ENCODE measurements at places on chromosomes 11 and 22.
A peak's percentile ranks its signal among the peaks of the same experiment; 100 is the strongest.

DNA sequence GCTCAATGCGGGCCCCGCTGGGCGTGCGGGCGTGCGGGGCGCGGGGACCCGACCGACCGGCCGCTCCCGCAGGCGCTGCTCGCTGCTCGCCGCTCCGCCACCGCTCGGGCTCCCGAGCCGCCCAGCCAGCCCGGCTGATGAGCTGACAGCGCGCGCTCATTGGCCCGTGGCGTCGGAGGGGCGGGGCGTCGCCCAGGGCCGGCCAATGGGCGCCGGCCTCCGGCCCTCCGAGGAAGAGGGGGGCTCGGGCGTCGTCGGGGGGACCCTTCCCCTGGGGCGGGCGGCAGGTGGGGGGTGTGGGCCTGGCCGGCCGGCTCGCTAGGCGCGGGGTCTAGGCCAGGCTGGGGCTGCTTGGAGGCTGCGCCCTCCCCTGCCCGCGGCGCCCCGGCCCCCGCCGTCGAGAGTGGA is at the start of gene SCUBE1:
SCUBE1 (minus strand) TSS at position 111 of the 408 bp plus-strand sequence. CDS start 111 bp downstream, outside the sequence.
- peak; percentile 79 for DNase-seq

DNA sequence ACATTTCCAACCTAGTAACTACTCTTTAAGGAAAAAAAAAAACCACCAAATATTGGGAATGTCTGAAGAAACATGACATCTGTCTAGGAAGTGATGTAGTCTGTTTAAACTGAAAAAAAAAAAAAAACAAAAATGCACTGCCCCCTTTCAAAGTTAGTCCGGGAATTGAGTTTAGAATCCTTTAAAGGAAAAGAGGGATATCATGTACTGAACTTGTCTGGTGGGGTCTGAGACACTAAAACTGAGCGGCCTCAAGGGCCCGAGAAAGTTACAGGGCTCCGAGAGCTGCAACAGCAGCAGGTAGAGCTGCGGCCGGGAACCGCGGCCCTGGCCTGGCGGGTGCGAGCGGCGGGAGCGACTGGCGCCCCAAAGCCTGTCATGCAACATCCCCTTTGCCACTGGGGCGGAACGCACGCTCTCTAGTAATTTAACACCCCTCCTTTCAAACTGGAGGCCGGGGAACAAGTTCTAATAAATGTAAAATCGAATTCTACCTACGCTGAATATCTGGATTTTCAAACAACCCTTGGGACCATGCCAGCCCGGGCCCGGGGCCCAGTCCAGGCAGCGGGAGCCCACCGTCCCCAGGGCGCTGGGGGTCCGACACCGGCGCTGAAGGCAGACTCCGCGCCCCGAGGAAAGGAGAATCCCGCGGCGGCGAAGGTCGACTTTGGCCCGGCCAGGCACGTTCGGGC is 736 bp downstream of the RDX start:
- peak; percentile 64 for DNase-seq

GRCh38 chr22:46088541-46089311 is 61.6 kb upstream of the PPARA start:
- no peak for DNase-seq

- no peak for DNase-seq
Observed at GRCh38 chr11:108524422-108524821, 26.2 kb upstream of the POGLUT3 start.

GRCh38 chr11:65485920-65486219 is 13.0 kb upstream of the MALAT1 start:
- DNase-seq, result no peak

DNA sequence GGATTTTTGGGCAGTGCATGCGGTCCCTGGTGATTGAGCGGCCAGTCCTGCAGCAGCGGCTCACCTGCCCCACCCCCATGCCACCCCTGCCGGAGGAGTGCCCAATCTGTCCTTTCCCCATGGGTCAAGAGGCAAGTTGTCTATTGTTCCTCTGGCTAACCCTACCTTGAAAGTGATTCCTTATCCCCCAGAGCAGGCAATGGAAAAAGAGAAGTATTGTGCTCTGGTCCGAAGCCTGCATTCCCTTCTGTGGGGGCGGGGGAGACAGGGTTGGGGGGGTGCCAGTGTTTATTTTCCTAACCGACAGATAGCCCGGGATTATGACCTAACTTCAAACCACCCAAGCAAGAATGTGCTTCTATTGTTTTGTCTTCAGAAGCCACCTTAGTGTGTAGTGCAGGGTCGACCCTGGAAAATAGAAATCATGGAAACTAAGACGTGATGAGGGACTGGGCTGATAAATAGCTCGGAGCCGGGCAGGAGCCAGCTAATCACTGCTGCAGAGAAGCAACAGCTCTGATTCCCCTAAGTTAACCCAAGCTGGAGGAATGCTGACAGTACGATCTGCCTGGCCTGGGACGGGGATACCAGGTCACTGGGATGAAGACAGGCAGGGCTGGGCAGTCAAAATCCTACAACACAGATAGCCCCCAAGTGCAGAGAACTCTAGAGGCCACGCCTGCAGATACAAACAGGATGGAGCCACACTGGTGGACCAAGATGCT is 38.7 kb upstream of the ATXN10 start:
- DNase-seq, result no peak

DNA sequence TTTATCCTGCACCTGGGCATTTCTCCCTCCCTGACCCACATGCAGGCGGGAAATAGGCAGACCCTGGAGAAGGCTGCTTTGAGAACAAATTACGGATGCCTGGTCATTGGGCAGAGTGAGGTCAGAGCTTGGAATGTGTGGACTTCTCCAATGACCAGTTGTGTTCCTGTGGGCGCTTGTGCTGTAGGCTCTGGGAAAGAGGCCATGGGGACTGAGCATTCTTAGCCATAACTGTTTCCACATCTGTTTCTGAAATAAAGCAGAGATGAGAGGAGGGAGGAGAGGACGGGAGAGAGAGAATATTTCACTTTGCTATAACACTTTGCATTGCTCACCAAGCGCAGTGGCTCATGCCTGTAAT is 11.2 kb upstream of the TMEM184B start:
- DNase-seq, result no peak

DNA sequence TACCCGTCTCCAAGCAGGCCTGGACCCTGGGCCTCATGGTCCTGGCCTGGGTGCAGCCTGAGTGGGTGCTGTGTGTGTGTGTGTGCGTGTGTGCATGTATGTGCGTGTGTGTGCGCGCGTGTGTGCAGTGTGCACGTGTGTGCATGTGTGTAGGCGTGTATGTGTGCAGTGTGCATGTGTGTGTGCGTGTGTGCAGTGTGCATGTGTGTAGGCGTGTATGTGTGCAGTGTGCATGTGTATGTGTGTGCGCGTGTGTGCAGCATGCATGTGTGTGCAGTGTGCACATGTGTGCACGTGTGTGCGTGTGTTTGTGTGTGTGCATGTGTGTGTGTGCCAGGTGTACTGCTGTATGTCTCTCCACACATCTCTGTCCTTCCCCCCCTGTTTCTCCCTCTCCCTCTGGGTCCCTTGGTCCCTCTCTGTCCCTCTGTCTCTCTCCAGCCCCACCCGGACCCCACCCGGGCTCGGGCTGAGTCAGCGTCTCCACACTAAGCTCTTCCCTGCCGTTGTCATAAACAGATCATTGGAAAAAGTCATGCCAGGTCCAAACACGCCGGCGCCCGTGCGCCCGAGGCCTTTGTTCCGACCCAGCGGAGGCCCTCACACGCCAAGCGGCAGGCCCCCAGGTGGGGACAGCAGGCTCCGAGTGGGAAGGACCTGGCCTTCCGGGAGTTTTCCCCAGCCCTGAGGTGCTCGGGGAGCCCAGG is 34.0 kb downstream of the WNT7B start:
- DNase-seq, result no peak

DNA sequence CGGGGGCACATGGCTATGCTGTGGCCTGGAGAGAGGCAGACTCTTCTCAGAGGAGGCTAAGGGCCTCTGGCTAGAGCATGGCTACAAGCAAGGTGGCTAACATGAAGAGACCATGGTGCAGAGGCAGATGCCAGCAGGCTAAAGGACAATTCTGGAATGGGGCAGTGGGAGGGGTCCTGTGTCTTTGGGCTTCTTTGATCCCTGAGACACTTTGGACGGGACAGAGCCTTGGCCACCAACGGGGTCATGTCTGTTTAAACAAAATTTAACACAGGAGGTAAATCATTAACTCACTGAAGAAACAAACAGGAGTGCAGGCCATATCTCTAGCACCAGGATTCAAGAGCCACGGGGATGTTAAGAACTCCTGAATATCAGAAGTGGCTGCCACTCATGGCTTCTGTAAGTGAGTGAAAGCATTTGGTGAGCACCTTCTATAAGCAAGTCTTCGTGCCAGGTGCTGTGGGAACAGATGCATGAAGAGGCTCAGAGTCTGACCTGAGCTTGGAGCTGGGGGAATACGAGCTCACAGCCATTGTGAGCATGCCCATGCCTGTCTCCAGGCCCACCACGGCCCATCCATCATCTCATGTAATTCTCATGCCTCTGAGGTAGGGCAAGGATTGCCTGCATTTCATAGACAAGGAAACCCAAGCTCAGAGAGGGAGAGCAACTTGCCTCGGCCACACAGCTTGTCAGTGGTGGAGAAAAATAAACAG is 18.3 kb upstream of the ZNRF3 start:
- no peak for DNase-seq

DNA sequence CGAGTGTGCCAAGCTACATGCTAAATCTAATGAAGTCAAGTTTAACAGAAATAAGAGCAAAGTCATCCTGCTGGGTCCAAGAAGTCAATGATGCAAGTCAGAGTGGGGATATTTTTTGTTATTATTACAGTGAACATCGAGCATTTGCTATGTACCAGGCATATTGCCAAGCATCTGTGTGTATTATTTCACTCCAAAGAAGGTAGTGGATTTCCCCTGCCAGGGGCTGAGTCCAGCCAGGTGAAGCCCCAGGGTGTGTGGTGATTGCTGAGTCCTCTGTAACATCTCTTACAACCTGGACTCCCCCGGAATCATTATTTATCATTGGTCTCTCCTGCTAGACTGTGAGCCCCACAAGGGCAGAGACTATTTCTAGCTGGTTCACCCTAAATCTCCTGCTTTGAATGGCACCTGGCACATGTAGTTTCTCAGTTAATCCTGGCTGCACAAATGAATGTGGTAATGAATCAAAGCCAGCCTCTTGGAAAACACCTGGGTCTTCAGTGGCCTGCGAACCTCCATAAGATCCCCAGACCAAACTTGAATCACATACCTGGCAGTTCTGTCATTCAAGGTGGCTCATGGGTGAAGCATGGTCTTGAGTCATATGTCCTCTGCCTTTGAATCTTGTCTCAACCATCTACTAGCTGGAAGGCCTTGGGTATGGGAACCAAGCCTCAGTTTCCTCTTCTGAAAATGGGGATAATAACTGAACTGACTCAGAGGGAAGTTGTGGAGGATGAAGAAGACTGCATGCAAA is 549.2 kb downstream of the MIAT start:
- no peak for DNase-seq

- no peak for DNase-seq
Observed at GRCh38 chr11:112367895-112368294, 107.2 kb upstream of the PLET1 start.

DNA sequence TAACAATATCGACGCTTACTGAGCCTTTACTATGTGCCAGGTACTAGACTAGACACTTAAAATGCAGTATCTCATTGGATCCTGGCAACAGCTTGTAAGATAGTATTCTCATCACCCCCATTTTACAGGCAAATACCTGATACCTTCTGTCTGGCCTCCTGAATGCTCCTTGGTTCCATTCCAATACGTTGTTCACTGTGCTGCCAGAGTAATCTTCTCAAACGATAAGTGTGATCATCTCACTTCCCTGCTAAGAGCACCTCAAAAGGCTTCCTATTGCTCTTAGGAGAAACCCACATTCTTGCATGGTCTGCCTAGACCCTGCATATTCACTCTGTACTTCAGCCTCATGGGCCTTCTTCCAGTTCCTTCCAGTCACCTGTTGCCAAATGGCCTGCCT is 1.3 kb upstream of the NRIP3 start:
- no peak for DNase-seq

GRCh38 chr22:38607680-38608079 is 37.7 kb upstream of the DMC1 start:
- no peak for DNase-seq

DNA sequence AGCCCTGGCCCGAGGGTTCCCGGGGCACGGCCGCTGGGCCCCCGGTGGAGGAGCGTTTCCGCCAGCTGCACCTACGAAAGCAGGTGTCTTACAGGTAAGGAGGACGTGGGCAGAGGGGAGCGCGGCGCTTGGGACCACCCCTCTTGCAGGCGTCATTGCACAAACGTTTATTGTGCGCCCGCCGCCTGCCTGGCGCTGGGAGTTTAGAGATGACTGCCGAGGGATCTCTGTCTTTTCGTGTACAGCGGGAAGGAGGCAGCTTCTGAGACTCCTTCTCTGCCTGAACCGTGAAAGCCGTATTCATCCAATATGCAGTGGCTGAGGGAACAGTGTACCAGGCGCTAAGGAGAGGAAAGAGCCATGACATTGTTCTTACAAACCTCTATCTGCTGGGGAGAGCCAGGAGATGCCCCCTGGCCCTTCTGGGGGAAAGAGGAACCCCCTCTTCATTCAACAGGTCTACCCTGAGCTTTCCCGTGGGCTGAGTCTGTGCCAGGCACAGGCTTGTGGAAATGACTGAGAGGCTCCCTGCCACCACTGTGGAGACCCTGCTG is 13.8 kb upstream of the DGKZ start:
- DNase-seq, result no peak

- no peak for DNase-seq
Observed at GRCh38 chr11:77202941-77203900, 75.2 kb downstream of the MYO7A start.

GRCh38 chr11:95371153-95371552 is 140.2 kb upstream of the SESN3 start:
- peak; percentile 57 for DNase-seq

DNA sequence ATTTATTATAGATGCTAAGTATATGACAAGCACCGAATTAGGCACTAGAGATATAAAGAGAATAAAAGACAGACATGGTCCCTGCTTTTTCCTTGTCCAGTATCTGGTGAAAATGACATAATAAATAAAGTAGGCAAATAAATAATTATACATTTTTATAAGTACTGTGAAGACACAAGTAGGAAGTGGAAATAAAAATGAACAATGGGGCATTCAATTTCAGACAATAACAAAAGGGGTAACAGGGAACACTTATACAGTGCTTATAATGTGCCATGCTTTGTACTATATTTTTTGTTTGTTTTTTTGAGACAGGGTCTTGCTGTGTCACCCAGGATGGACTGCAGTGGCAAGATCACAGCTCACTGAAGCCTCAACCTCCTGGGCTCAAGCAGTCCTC is 4.3 kb downstream of the KBTBD3 start:
- no peak for DNase-seq

GRCh38 chr11:45669146-45669545 is 3.7 kb upstream of the CHST1 start:
- no peak for DNase-seq

DNA sequence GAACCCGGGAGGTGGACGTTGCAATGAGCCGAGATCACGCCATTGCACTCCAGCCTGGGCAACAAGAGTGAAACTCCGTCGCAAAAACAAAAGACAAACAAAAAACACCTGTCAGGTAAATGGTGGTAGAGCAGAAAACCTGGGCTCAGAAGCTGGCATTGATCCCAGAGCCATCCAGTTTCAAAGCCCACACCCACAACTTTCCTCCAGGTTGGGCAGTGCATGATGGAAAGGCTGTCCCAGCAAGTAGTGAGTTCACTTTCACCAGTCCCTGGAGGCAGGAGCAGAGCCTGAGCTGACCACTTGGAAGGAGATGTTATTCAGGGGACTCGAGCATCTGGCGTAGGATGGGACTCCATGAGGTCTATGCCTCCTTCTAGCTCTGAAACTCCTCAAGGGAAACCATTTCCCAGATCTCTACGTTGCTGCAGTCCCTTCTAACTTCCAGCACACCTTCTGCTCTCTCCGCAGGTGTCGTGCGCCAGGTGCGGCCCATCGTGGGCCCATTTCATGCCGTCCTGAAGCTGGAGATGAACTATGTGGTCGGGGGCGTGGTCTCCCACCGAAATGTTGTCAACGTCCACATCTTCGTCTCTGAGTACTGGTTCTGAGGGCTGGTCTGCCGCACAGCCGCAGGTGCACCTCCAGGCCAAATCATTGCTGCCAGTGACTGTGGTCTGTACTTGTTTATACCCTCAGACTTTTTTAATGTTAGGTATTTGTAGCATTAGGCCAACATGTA is 71.6 kb upstream of the ATXN10 start:
- DNase-seq, result no peak

All from suppressor macrophage treated with lipopolysaccharide for 4 hours (primary cell).